ENCODE measurements at places on chromosomes 3 and 15.

GRCh38 chr15:24879492-24879891 lies 75.3 kb upstream of the SNRPN start:
- DNase-seq: no peak

DNA sequence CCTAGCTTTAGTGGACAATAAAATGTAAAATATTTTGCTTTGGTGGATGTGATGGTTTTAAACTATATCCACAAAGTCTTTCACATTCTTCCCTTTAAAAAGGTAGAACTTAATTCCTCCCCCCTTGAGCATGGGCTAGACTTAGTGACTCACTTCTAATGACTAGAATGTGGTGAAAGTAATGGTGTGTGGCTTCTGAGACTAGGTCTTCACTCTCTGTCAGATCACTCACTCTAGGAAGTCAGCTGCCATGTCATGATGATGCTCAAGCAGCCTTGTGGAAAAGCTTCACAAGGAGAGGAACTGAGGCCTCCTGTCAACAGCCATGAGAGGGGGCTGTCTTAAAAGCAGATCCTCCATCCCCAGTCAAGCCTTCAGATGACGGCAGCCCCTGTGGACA lies 4.2 kb downstream of the LRRC2 start:
- DNase-seq: no peak

DNA sequence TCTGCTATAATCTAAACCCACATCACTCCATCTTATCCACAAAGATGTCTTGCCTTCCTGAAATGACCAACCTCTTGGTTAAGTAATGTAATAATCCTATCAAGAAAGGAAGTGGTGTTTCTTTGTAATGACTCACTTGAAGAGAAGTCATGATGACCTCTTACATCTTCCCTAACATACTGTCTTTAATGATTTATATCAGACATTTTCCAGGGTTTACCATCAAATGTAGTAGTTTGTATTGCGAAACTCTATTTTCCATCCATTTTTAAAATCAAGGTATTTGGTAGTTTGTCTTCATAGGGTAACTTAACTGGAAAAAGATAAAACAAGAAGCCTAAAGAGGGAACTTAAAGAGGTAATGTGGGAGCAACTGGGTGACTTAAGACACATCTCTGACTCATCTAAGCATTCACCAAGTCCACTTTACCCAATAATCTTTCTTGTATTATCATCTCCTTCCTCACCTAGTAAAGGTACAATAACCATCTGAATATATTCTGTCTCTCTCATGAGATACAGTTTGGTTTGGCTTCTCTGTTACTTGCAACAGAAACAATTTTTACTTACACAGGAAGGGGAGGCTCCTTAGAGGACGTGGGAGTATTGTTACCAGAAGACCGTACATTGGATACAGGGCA lies 5.7 kb upstream of the MAPK6 start:
- DNase-seq: no peak

- DNase-seq: no peak
Observed at GRCh38 chr3:188319569-188319968, 165.6 kb downstream of the LPP start.

DNA sequence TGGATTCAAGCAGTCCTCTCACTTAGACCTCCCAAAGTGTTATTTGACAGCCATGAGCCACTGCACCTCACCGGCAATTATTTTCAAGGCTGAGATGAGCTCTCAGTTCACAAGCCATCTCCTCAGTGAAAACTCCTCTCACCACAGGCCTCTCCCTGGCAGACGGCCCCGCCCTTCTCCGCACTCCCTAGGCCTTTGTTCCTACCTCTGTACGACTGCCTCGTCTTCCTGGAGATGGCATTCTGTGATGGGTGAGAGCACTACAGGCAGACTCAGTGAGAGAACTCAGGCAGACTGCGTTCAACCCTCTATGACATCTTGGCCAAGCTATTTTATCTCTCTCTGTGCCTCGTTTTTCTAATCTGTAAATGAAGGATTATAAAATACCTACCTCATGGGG lies 67.0 kb upstream of the TPM1 start:
- no peak for DNase-seq

GRCh38 chr15:69161878-69162213 lies 1.4 kb downstream of the GLCE start:
- DNase-seq: no peak

- no peak for DNase-seq
Observed at GRCh38 chr3:180116658-180117057, 79.9 kb upstream of the PEX5L start.

DNA sequence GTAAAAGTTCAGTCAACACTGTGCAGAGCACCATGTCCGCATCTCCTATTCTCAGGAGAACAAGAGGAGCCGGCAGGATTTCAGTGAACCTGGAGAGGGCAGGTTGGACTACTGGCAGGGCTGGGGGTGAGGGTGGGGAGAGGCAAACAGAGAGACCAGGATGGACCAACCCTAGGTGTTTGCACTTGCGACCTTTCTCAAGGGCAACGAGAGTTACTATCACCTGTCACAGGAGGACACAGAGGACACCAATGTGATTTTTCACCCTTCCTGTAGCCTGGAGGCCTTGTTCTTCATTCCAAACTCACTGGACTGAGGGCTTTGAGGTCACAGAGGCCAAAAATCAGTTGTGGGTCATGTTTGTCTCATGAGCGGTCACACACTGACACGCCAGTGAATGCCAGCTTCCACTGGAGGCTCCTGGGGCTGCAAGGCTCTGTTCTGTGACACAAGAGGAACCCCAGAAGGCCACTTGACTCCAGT lies 89.5 kb downstream of the CPN2 start:
- no peak for DNase-seq

GRCh38 chr3:17585394-17586325 lies 156.8 kb downstream of the TBC1D5 start:
- no peak for DNase-seq

- DNase-seq: no peak
Observed at GRCh38 chr15:101133751-101134261, 118.0 kb downstream of the CHSY1 start.

DNA sequence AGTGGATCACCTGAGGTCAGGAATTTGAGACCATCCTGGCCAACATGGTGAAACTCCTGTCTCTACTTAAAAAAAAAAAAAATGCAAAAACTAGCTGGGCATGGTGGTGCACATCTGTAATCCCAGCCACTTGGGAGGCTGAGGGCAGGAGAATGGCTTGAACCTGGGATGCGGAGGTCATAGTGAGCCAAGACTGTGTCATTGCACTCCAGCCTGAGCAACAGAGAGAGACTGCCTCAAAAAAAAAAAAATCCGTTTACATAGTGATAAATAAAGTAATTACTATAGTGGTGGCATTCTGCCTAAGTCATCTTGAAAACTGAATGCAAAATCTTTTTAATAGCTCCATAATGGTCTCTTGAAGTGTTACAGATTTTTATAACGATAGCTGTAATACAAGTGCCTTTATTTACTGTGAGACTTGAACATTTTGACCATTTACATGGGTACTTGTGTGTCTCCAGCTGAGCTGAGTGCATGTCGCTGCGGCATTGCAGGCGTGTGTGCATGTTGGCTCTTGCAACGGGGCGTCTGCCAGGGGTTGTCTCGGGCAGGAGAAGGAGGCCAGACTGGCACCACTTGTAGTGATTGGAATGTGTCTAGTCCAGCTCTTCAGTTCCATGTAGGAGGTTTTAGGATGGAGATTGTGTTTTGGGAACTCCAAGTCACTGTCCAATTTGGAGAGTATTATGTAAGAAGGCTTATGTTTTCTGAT lies 111.9 kb downstream of the IGF1R start:
- DNase-seq: no peak

- DNase-seq: no peak
Observed at GRCh38 chr3:128551451-128551850, 58.5 kb upstream of the GATA2 start.

GRCh38 chr3:46276497-46277099 lies 34.3 kb downstream of the CCR3 start:
- peak; percentile 55 for DNase-seq

DNA sequence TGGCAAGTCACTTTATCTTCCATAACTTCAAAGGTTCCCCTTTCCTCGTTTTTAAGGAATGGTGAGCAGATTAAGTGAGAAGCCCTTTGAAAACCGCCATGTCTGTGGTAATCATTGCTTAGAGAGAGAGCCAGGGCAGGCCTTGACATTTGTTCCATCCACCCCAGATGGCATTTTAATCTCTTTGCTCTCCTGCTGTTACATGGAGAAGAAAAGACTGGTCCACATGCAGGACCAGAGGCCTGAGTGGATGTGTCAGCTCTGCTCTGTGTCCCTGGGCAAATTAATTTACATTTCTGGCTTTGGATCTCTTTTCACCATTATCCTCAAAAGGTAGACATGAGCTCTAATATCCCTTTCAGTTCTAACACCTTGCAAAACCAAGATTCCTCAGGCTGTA lies 157.3 kb upstream of the LPP start:
- no peak for DNase-seq

- no peak for DNase-seq
Observed at GRCh38 chr3:126649556-126650092, 5.3 kb downstream of the TXNRD3 start.

DNA sequence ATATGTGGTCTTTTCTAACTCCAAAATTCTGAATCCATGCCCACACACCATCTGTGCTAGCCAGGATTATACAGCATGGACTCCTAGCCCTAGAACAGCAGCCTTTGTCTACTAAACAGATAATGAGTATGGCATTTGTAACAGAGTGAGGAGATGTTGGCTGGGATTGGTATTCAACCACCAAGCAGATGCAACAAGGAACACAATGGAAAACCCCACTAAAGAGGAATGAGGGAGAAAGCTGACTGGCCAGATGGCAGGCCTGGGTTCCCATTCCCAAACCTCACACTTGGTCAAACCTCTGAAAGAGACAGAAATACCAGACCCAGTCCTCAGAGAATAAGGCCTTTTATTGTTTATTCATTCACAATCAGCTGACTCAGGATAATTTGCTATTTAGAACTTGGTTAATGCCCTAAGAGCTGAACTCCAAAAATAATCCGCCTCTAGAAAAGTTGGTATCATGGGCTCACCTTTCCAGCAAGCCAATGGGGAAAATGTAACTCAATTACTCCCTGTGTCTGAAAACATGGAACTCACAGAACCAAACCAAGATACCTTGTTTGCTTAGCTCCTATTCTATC lies 145.6 kb downstream of the LRRC3B start:
- no peak for DNase-seq
